ENCODE measurements at places on chromosomes 5 and 9.

- no peak for DNase-seq
Observed at GRCh38 chr9:17928768-17929167, 349.9 kb downstream of the SH3GL2 start.

- DNase-seq = no peak
Observed at GRCh38 chr5:109723606-109724005, 33.9 kb downstream of the MAN2A1 start.

DNA sequence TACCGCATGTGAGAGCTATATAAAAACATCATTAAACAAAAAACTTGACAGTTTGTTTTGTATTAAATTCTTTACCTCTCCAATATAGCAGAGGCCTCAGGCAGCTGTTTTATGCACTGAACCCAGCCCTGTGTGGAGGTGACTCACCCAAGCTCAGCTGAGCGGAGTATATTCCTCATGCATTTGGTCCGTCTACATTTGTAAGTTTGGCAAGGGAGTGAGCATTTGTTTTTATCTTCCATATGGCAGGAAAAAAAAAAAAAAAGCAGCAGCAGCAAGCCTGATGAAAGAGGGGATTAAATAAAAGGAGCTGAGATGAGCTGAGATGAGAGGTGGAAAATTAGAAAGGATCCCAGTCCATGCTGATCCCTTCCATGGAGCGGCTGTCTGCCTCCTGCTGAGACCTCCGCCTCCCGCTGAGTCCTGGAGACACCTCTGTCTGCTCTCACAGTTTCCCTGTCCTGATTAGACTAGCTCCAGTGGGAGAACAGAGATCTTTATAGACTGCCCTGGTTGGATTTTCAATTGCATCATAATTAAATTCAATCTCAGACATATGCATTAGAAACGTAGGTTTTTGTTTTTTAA is 112.0 kb upstream of the CTNND2 start:
- DNase-seq = no peak

- DNase-seq = no peak
Observed at GRCh38 chr9:108756746-108757490, 98.9 kb downstream of the ACTL7B start.

DNA sequence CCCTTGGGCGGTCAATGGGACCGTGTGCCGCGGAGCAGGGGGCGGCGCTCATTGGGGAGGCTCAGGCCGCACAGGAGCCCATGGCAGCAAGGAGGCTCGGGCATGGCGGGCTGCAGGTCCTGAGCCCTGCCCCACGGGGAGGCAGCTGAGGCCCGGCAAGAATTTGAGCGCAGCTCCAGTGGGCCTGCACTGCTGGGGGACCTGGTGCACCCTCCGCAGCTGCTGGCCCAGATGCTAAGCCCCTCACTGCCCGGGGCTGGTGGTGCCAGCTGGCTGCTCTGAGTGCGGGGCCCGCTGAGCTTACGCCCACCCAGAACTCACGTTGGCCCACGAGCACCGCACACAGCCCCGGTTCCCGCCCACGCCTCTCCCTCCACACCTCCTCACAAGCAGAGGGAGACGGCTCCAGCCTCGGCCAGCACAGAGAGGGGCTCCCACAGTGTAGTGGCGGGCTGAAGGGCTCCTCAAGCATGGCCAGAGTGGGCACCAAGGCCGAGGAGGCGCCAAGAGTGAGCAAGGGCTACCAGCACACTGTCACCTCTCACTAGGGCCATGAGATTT is 141.1 kb upstream of the OR13F1 start:
- no peak for DNase-seq

DNA sequence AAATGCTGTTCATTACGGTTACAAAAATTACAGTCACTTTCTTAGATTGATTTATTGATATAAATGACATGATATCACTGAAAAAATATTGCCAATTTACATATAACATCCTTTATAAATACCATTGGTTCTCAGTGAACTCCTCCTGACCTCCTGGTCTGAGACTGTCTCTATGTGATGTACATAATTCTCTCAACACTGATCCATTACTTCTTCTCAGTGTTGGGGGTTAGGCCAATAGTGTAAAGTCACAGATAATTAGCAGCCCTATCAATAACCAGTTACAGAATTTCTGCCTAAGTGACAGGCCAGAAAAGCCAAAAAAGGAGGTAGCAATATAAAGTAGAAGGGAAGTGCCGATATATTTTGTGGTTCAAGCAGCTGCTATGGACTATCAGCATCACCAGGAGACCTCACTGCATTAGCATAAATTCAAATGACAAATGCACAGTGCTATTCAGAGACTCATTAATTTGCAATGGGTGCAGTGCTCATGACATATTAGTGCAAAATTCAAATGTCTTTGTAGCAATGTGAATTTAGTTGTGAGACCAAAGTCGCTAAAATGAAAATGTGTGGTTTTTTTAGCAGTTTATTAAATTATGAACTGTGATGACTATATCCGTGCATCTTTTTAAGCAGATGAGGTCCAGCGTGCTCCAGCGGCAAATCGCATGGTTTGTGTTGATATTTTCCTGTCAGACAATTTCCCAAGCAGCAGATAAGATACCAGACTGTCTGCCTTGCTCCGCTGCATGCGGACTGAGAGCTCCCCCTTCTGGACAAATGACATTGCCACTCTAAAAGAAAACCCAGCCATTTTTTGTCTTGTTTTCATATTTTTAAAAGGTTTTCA is 144.6 kb downstream of the CETN3 start:
- DNase-seq = peak; percentile 17

GRCh38 chr9:118613996-118614395 is 755.2 kb downstream of the BRINP1 start:
- DNase-seq = no peak

GRCh38 chr5:104751969-104752368 is 1189.4 kb upstream of the NUDT12 start:
- DNase-seq = no peak

GRCh38 chr9:85960688-85961093 is 19.7 kb downstream of the NAA35 start:
- no peak for DNase-seq

- DNase-seq = no peak
Observed at GRCh38 chr9:4059437-4059836, 240.4 kb downstream of the GLIS3 start.

GRCh38 chr5:172564188-172564587 is 76.9 kb upstream of the NEURL1B start:
- no peak for DNase-seq

GRCh38 chr5:41339339-41339738 is 126.0 kb upstream of the C6 start:
- DNase-seq = no peak

- no peak for DNase-seq
Observed at GRCh38 chr5:169812786-169813185, 167.5 kb downstream of the INSYN2B start.

- no peak for DNase-seq
Observed at GRCh38 chr5:138028971-138029365, 3.9 kb downstream of the FAM13B start.

- no peak for DNase-seq
Observed at GRCh38 chr9:109907810-109908458, 127.9 kb downstream of the PALM2AKAP2 start.

DNA sequence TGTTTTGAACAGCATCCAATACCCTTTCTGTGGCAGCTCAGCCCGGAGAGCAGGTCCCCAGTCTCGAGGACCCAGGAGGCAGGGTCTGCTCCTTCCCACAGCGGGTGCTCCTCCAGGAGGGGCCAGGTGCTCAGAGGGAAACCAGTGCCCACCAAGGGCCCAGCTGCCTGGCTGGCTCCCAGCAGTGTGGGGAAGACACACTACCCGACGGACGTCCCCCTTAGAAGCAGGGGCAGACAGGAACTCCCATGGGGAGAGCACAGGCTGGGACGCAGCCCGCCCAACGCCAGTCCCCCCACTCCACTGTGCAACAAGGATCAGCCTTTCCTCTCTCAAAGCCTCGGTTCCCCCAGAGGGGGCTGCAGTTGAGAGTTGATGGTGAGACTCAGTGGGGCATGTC is 57.6 kb downstream of the ADAMTS2 start:
- no peak for DNase-seq

DNA sequence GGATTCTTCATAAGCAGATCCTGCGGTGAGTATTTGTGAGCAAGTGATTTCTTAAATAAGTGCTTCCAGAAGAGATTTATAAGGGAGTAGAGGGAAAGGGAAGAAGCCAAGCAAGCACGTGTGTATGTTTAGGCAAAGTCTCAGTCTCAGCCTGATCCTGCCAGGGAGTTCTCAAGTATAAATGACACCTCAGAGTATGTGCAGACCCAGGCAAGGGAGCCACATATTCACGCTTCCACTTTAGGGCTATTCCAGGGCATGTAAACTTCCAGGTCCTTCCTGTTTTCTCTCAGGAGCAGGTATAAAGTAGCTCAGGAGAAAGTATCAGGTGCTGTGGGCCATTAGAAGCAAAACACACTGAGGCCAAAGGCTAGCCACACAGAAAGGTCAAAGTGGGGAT is 22.6 kb downstream of the SPATA31D1 start:
- no peak for DNase-seq

DNA sequence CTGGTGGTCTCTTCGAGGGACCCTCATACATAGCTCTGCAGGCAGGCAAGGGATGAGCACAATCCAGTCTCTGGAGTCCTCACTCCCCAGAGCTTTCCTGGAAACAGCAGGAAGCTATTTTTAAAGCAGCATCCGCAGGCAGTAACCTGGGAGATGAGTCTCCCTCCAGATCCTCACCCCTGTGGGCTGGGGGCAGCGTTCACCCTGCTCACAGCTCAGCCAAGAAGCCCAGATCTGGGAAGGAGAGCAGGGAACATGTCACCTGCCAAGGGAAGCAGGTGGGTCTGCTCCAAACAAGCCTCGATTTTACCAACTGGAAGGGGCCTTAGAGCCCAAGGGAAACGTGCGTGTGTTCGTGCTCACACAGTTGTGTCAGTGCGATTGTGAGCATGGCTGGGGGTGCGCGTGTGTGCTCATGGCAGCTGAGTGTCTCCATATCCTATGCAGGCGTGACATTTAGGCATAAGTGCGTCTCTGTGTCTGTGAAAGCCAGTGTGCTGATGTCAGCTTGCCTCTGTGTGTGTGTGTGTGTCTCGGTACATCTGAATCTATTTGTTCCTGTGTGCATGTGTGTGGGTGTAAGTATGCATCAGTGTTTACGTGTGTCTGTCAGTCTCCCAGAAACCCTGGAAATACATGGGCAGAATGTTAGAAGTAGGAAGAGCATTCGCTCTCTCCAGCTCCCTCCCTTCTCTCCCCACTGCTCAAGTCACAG is 40.6 kb upstream of the CPLX2 start:
- no peak for DNase-seq

GRCh38 chr5:122545986-122546385 is 228.9 kb upstream of the SNX2 start:
- no peak for DNase-seq

DNA sequence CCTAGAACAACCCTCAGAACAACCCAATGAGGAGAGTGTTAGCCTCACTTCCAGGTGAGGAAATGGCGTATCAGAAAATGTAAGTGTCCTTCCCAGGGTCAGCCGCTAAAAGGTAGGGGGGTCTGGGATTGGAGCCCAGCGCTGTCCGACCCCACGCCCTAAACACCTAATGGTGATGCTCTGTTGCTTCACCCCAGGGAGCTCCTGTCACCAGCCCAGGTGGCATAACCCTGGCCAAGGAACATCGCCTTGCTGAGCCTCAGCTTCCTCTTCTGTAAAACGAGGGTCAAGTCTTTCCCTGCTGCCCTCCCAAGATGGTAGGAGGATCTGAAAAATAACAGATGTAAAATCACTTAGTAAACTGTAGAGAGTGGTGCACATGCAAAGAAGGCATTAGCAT is 132.5 kb downstream of the PAX5 start:
- no peak for DNase-seq

DNA sequence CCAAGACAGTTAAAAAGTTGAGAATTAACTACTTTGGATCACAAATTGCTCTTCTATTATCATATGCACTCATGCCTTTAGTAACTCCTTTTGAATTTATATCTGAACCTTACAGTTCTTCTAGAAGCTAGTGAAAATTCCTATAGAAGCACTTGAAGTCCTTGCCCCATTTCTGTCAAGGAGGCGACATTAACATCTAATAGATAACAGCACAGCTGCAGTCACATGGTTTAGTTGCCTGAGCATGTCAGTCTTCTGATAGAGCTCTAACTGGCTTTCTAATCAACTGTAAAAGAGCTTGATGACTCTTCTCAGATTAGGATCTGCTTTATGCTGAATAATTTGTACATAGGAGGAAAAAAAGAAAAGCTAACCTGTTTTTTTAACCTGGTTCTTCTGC is 9.0 kb downstream of the RFESD start:
- no peak for DNase-seq

DNA sequence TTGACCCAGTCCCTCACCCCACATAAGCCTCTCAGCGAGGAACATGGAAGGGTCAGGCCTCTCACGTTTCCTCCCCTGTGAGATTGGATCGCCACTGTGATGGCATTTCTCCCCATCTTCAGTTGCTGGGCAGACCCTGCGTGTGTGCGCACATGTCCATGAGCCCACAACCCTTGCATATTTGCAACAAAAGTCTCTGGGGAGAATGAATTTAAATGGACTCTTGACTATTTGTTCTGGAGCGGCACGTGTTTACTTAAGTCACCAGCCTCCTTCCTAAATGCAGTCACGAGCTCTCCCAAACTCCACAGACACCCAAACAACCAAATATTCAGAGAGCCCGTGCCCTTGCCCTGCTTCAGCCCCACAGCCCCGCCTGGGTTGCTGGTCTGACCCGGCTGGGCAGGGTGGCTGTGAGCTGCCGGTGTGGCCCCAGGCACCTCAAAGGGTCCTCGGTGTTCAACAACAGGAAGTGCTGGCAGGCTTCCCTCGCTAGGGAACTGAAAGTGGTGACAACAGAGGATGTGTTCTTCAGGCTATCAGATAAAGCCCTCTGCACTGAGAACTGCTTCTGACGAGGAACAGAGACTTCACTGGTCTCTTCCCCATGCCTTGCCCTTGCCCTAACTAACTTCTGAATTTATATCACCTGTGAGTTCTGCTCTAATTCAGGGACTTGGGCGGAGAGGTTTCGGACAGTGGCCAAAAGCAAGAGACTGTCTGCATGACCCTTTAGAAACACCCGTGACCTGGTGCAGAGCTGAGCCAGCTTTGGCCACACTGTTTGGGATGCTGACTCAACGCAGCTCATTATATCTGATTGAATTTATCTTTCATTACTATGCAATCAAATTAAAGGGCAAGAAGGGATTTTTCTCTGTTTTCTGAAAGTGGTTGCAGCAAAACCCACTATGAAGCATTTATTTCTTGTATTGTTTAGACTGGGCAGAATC is 19.2 kb upstream of the CD180 start:
- DNase-seq = no peak

GRCh38 chr5:172801179-172801671 is 30.2 kb upstream of the DUSP1 start:
- no peak for DNase-seq

- DNase-seq = no peak
Observed at GRCh38 chr5:39256477-39257235, 37.3 kb upstream of the FYB1 start.

DNA sequence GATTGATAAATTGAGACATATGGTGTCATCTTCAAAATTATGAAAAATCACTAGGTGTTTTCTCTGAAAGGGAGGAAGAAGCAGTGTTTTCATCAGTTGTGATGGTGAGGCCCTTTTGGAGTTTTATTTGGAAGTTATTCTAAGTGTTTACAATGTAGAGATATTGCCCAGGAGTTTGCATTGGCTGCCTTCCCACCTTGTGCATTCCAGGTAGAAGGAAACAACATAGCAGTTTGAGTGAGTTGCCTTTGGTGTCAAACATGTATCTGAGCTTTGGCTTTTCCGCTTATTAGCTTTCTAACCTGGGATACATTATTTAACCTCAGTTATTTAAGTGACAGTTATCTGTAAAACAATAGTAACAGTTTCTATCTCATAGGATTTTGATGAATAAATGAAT is 122.5 kb downstream of the SCAMP1 start:
- no peak for DNase-seq
